IMR-90 (cell line): ENCODE measurements at places on chromosomes 4 and X. TPM values are rescaled to one million over a fixed set of nuclear protein-coding genes. Genes with fewer than 3 reads are reported as not detected.

CXCL3 gene
- total RNA-seq = 0.18 TPM in 1 of 2 replicates, not detected in the other

COX7B gene
- total RNA-seq = 330 and 336 TPM in 2 replicates

GPRASP2 gene
- 23.6 and 24.7 TPM in 2 replicates for total RNA-seq

UGT2B17 gene
- not detected in 2 replicates for total RNA-seq

SPANXA2 gene
- not detected in 2 replicates for total RNA-seq

QDPR gene
- total RNA-seq = 10.4 and 10.8 TPM in 2 replicates

CTSO gene
- total RNA-seq = 2.9 and 3.6 TPM in 2 replicates

COX7B2 gene
- total RNA-seq = not detected in 2 replicates

- no peak for DNase-seq
Observed at GRCh38 chr4:142211444-142211843, 575.1 kb downstream of the IL15 start.

GRCh38 chr4:179607003-179607402, 2164.8 kb upstream of the AGA start:
- DNase-seq = peak; percentile 30

DNA sequence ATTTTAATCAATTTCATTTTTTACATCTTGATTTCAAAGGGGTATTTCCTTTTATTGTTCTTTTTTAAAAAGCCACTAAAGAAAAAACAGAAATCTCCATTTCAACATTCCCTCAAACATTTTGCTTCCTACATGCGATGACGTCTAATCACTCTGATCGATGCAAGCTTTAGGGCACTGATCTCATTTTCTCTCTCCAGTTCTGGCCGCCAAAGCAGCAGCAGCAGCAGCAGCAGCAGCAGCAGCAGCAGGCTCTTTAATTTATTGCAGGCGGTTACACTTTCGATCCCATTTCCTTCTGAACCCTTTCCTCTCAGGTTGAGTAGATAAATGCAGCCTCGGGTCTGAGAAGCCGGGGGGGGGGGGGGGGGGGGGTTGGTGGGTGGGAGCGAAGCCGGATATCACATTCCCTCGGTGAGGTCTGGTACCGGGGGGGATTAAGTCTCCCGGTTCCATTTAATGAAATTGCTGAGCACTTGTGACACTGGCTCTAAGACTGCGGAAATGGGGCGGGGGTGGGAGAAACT, 3.4 kb upstream of the PCDH7 start:
- DNase-seq = no peak

DNA sequence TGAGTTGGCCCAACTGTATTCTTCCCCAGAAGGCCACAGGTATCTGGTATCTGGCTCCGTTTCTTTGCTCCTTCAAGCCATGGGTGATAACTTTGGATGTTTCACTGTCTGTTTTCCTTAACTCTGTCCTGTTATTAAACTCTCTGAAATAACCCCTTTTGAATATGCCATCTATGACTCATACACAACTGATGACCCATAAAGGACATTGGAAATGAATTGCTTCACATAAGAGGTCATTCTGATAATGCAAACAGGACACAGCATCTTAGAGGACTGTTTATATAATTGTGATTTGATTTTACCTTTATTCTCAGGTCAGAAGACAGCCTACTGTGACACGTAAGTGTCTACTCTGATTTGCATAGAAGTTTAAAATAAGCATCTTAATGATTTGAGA, 227.7 kb downstream of the VEGFC start:
- DNase-seq = peak; percentile 45

- peak; percentile 33 for DNase-seq
Observed at GRCh38 chr4:156193800-156194199, 240.1 kb upstream of the CTSO start.

GRCh38 chr4:100576570-100576969, 58.7 kb upstream of the EMCN start:
- DNase-seq = no peak

GRCh38 chrX:129797251-129797906, 17.6 kb downstream of the SASH3 start:
- DNase-seq = no peak

- no peak for DNase-seq
Observed at GRCh38 chr4:14792702-14793227, 209.5 kb upstream of the CPEB2 start.

DNA sequence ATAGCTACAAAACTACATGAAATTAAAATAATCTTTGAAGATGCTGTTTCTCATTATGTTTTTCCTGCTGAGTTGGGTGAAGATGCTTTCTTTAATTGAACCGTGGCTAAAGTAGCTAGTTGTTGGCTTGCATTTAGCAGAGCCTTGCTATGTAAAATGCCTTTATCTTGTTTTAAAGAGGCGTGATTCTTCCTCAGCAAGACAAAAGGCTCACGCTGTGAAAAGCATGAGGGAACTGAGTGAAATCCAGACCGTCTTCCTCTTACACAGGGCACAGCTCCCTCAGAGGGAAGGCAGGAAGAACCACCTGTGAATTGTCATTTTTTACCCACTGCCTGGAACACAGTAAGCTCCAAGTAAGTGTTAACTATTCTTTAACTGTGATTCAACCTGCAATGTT, 39.0 kb upstream of the ZNF518B start:
- no peak for DNase-seq

- no peak for DNase-seq
Observed at GRCh38 chr4:155885666-155886065, 17.8 kb upstream of the TDO2 start.

- no peak for DNase-seq
Observed at GRCh38 chrX:108736509-108737479, at the start of gene IRS4. TSS of gene IRS4 (minus strand) at chrX:108736563.

DNA sequence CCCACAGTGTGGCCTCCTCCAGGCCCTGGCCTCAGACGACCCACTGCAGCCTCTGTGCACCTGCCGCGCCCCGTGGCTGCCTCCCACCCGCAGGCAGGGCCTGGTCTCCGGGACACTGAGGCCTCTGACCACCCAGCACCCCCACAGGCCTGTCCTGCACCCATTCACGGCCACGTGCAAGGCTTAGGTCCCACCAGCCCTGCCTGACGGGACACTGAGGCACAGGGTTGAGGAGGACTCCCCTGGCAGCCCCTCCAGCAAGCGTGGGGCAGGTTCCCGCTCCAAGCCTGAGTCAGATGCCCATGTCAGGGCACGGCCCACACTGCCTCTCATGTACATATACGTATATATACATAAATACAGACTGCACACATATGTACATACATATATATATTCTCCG, 23.5 kb downstream of the NELFA start:
- no peak for DNase-seq

DNA sequence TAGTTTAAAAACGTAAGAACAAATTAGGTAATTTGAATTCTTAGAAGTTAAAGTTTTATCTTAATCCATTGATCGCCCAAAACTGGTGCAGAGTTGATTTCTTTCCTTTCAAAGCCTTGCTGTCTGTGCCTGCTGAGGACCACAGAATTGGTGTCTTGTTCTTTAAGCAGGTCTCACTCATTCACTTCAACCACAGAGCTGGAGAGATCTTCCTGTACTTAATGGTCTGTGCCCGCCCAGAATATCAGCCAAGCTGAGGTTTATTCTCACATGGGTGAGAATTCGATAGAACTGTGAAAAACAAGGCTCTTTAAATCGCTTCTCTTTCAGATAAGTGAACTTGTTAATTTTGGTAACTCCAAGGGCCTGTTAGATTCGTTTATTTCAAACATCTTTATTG, 31.6 kb downstream of the DCUN1D4 start:
- DNase-seq = no peak
